Hypothalamus (tissue), 51 donors: ENCODE measurements at places on chromosomes 2 and 18.

DNA sequence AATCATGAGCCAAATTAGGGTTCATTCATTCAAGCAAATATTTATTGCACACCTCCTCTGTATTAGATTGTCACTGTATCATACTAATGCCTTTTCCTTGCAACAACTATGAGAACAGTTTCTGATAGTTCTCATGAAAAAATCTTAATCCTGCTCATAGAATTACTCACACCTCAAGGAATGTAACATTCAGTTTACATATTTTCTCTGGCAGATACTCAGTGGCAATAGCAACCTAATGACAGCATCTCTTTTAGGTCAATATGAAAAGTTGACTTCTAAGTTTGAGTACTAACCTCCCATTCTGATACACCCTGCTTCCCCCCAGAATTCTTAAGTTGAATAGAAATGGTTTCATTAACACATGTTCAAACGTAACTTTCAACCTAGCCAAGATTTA, 132.0 kb downstream of the VWC2L start:
- DNase-seq, result no peak

DNA sequence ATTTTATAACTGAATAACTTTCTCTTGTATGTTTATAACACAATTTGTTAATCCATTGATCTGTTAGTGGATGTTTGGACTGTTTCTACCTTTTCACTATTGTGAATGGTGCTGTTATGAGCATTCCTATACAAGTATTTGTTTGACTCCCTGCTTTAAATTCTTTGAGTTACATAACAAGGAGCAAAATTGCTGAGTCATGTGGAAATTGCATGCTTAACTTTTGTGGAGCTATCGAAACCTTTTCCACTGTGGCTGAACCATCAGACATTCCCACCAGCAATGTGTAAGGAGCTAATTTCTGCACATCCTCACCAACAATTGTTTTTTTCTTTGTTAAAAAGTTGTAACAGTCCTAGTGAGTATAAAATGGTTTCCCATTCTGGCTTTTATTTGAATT, 415.5 kb downstream of the CBLN2 start:
- DNase-seq, result no peak

DNA sequence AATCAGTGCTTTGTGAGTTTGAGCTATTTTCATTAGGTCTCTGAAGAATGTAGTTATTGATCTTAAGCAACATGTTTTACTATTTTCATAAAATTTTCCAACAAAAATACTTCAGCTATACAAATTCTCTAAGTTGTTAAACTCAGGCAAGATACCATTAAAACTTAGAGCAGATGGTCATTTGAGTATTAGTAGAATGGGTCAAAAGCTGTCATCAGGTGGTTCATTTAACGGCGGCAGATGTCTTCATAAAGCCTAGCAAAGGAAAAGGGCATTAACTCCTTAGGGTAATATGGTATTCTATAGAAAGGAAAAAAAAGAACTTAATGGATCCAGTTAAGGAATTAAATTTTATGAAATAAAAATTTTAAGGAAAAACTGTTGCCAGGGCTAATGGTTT, 19.2 kb downstream of the MIB1 start:
- no peak for DNase-seq

GRCh38 chr2:28153851-28154250, 238.8 kb upstream of the FOSL2 start:
- no peak for DNase-seq

DNA sequence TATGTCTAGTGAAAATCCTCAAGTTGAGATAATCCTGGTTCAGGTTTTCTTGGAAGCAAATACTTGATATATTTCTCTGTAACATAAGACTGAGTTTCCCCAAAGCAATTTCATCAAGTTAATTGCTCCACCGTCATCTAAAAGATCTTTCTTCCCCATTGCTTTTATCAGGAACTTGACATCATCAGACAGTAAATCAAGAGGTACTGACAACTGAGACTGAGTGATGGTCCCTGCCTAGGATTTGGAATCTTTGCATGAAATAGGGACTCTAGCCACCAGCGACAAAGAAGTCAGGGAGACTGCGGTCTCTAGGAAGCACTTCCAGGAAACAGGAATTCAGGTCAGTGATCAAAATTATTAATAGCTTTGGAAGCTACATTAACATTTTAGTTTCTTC, 43.4 kb upstream of the SCN1A start:
- DNase-seq, result no peak

- no peak for DNase-seq
These were observed 428.1 kb downstream of the MEIS1 start for GRCh38 chr2:66862885-66863650.

- DNase-seq, result peak; percentile 24
These were observed 270.3 kb downstream of the NEDD4L start for GRCh38 chr18:58314284-58314683.

DNA sequence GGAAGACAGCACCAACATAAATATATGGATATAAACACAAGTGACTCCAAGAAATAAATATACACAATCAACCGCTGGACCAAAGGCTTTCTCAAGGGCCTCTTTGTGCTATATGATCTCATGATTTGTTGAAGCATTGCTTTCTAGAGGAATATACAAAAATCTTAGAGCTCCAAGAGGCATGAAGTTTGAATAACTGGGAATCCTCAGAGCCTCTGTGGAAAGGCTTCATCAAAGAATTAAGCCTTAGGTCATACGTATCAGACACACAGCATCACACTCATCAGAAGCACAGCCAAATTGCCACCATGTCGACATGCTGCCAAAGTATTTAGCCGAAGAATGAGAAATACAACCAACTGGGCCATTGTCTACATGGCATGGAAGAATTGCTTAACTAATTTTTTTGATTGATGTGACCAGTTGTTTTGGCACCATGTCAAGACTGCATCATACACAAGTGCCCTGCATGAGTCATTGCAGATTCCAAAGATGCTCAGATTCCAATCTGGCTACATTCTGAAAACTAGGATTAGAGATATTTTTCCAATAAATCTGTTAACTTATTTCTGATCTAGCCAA, 860.6 kb upstream of the ZEB2 start:
- no peak for DNase-seq

- DNase-seq, result peak; percentile 16
These were observed 2.2 kb upstream of the KCNH7 start for GRCh38 chr2:162840598-162841246.

GRCh38 chr18:25533218-25533617, 181.3 kb upstream of the ZNF521 start:
- DNase-seq, result no peak

- DNase-seq, result no peak
These were observed 95.4 kb downstream of the PRKCE start for GRCh38 chr2:45746888-45747287.

GRCh38 chr2:25159949-25160348, 8.4 kb downstream of the POMC start:
- no peak for DNase-seq

GRCh38 chr2:63849381-63850203, 7.9 kb downstream of the UGP2 start:
- no peak for DNase-seq

- no peak for DNase-seq
These were observed 90.6 kb downstream of the TWIST2 start for GRCh38 chr2:238938401-238939055.
